ENCODE measurements at places on chromosomes 16 and 17.

GRCh38 chr16:85835227-85835751 lies 35.8 kb downstream of the COX4I1 start:
- DNase-seq: no peak

- DNase-seq: no peak
Measured at GRCh38 chr16:87555647-87556046, 46.7 kb upstream of the JPH3 start.

DNA sequence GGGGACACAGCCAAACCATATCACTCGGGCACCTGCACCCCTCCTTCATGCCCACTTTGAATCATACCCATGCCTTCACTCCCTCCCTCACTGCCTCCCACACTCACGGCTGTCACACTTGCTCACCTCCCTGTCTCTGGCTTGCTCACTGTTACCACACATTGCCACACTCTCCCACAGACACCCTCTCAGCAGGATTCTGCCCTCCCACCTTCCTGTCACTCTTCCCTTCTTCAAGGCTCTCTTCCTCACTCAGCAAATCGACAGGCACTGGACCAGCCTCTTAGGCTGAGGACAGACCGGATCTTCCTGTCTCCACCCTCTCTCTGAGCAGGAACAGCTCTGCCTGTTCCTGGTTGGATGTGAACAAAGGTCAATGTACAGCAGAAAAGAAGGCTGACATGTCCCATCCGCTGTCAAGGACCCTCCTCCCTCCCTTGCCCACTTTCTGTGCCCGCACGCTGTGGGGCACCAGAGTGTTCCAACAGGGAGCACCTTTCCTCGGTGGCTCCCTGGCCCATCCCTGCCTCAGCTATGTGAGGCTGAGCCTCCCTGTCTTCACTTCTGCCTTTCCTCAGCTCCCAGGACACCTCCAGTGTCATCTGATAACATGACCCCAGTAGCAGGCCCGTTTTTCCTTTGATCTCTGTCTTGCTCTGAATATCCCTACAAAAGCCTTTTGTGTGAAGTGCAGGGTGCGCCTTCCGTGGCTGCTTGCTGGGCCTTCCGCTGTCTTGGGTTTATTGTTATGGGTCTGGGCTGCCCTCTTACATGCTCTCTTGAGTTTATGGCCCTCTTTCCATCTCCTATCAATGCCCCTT lies 47.0 kb downstream of the CCDC182 start:
- no peak for DNase-seq

GRCh38 chr16:28196387-28196987 lies 15.3 kb downstream of the XPO6 start:
- no peak for DNase-seq

DNA sequence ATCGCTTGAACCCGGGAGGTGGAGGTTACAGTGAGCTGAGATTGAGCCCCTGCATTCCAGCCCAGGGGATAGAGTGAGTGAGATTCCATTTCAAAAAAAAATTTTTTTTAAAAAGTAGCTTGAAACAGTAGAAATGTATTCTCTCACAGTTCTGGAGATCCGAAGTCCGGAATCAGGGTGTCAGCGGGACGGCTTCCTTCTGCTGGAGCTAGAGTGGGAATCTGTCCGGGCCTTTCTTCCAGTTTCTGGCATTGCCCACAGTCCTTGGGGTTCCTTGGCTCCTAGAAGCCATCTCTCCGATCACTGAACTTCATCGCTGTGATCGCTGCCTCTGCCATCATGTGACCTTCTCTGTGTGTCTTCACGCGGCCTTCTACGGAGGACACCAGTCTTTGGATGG lies 181.2 kb upstream of the CIBAR2 start:
- DNase-seq: no peak

DNA sequence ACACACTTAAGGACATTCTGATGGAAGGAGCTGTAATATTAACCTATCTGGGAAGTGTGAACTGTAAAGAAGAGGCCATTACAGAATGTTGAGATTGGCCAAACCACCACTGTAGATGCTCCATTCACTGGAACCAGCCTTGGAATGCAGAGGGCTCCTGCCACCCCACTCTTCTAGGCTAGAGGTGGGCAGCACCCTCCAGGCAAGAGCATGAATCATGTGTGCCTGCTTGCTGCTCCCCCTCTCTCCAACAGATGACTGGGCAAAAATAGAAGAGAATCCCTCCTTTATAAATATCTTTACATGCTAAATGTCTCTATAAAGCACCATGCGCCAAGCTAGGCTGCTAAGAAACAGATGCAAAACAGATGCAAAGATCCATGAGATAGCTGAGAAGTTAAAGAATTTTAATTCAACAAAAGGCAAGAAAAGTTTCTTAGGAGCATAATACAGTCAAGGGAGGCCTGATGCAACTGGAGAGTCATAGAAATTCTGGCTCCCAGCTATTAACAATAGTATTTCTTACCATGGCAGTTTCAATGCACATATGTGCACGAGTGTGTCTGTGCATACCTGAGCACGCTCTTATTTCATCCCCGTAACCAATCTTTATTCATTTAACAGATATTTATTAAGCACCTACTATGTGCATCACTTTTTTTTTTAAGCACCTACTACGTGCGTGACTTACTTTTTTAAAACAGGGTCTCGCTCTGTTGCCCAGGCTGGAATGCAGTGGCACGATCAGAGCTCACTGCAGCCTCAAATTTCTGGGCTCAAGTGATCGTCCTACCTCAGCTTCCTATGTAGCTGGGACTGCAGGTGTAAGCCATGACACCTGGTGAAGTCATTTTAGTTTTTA lies 53.6 kb downstream of the GRIN2A start:
- DNase-seq: no peak

DNA sequence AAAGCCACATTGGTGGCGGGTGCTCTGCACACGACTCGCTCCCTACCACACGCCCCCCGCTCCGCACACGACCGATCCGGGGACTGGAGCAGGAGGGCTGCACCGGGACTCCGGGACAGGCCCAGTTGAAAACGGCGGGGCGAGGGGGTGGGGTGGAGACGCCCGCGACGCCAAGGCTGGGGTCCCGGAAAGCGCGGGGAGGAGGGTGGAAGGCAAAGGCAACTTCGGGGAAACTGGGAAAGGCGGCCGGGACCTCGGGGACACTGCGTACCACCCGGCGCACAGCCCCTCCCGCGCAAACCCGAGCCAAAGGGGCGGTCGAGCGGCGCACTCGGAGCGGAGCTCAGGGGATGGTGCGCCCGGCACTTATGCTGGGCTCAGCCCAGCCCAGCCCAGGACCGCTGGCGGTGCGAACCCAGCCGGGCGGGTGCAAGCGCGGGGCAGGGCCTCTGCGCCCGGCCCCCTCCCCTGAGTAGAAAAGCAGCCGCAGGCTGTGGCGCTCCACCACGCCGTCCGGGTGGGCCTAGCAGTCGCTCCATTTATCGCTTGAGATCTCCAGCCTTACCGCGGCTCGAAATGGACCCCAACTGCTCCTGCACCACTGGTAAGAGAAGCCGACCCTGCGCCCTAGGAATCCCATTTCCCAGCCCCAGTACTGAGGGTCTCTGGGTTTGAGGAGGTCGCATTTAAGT lies at the start of gene MT1M:
MT1M (plus strand) TSS at position 504 of the 692 bp plus-strand sequence; CDS start at position 577, 73 bp downstream.
- no peak for DNase-seq

GRCh38 chr17:43826206-43826605 lies 6.7 kb downstream of the MPP3 start:
- no peak for DNase-seq

GRCh38 chr17:8781776-8782175 lies 17.4 kb downstream of the MFSD6L start:
- DNase-seq: no peak

- DNase-seq: no peak
Measured at GRCh38 chr17:66432996-66433551, 130.7 kb downstream of the PRKCA start.

DNA sequence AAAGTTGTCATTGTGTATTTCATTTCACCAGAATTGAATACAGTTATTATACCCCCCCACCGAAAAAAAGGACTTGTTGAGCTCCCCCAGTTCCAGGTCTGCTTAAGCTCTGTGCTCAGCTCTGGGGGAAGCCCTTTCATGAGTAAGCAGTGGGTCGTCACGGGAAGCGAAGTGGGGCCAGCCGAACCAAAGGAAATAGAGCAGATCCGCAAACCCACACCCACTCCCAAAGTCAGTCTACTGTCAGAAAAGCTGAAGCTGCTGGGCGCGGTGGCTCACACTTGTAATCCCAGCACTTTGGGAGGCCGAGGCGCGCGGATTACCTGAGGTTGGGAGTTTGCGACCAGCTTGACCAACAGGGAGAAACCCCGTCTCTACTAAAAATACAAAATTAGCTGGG lies 50.1 kb downstream of the PECAM1 start:
- DNase-seq: no peak

All from CD4-positive, alpha-beta T cell (primary cell).